ENCODE measurements at places on chromosomes 2 and 18.

- DNase-seq, result peak; percentile 27
Measured at GRCh38 chr2:230575642-230576324, 136.9 kb upstream of the CAB39 start.

GRCh38 chr2:229133155-229133772 lies 137.8 kb downstream of the PID1 start:
- no peak for DNase-seq

GRCh38 chr2:206480620-206481019 lies 37.3 kb downstream of the ADAM23 start:
- no peak for DNase-seq

GRCh38 chr2:150528861-150529801 lies 41.7 kb upstream of the RND3 start:
- no peak for DNase-seq

DNA sequence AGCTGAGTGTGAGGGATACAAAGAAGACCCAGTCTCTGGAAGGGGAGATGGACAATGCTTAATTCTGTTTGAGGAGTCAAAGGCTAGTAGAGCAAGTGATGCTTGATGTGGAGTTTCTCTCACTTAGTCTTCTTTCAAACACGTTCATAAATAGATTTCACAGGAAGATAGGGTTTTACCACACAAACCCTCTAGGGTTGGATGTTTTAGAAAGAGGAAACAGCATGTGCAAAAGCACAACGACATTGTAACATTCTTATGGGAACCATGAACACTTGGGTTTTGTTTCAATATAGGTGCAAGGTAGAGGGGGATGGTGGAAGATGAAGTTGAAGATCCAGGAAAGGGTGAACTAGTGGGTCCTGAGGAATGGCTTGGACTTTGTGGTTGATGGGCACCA lies 10.8 kb upstream of the EFEMP1 start:
- DNase-seq, result no peak

GRCh38 chr2:127280693-127281092 lies 13.3 kb downstream of the ERCC3 start:
- DNase-seq, result no peak

- no peak for DNase-seq
Measured at GRCh38 chr18:66329716-66330115, 274.2 kb downstream of the CDH19 start.

DNA sequence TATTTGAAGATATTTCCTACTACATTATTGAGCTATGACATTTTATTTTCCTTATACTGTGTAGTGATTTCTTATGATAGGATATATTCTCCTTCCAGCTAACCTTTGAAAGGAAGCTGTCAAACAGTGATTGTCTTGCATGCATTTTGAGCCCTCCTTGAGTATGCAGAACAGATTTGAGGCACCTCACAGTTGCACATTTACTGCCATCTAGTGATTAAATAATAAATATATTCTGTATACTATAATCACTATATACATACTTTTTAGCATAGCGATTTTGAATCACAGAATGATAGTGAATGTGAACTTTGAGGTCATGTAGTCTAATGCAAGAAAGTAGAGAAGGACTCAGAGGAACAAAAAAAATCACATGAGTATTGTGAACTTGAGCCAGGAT lies 268.4 kb upstream of the CDH19 start:
- DNase-seq, result no peak

GRCh38 chr18:51151568-51152511 lies 45.6 kb downstream of the MEX3C start:
- DNase-seq, result peak; percentile 91

GRCh38 chr2:55133467-55134315 lies 83.4 kb upstream of the RTN4 start:
- peak; percentile 3 for DNase-seq

DNA sequence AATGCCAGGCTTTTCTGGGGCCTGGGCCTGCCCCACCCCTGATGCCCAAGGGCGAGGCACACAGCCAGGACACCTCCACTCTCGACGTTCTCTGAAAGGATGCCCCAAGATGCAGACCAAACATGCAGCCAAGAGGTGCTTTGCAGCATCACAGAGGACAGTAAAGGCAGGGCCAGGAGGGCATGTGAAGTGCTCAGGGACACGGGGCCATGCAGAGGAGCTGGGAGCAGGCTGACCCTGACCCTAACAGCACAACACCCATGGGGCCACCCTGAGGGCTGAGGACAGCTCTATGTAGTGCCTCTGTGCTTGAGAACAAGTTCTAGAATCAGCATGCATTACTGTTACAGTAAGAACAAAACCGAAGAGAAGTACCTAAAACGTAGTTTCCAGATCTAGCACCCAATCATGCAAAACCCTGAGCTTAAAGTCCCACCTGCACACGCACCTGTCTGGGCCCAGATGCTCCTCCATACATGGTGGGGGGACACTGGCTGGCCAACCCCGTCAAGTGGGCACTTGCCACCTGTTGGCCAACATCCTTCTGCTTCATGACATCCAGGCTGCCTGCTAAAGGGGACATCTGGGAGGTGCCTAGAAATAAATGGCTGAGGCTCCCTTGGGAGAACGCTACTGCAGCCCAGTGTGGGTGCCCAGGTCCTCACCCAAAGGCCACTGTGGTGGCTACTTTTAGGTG lies 15.4 kb downstream of the HS6ST1 start:
- DNase-seq, result no peak

DNA sequence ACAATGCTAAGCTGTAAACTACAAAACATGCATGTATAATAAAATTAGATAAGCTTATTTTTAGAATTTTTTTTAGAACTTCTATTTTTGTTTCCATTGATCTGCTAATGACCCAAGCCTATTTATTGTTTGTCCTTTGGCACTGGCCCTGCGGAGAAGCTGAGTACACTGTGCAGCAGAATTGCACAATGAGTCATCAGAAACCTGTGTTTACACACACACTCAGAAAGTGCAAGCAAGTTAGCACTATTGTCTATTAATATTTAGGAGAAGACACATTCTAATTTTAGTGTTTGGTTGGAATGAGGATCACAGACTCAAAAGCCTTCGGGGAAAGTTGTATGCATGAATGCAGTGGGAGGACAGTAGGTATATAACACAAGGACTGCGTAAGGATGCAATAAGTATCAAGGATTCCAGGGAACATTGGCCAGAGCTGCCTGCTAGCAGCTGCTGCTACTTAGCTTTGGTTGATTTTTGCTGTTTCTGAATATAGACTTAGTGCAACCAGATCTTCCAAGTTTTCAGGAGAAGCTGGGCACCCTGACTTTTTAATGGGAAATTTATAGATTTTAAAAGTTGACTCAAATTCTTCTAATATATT lies 128.2 kb downstream of the KCNH7 start:
- DNase-seq, result no peak

GRCh38 chr2:43207553-43208300 lies 18.7 kb downstream of the ZFP36L2 start:
- DNase-seq, result no peak

DNA sequence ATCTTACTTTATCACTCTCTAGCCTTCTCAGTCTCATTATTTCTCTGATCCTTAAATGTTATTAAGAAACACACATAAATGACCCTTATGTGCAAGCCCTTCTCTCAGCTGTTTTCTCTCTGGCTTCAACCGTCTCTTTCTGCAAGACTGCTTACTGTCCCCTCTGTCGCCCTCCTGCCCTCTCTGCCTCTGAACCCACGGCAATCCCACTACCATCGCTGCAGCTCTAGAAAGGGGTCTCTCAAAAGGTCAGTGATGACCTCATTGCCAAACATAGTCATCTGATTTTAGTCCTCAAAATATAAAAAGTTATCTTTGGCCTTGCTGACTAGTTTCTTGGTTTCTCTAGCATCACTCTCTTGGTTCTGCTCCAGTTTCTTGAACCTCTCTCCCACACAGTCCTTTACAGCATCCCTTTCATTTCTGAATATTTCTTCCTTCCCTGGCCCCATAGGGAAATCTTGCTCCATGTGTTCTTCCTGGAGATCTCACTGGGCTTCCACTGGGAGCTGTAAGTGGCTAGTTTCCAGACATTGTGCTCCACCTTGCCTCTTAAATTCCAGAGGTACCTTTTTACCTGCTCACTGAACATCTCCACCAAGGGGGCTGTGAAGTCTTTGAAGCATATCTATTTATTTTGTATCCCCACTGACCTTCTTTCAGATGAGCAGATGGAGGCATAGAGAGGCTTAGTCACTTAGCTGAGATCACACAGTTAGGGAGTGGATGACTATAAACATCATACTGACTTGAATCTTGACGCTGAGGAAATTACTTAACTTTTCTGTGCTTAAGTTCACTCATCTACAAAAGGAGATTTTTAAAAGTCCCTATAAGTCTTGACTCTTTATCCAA lies 96.2 kb downstream of the PDE1A start:
- DNase-seq, result no peak

DNA sequence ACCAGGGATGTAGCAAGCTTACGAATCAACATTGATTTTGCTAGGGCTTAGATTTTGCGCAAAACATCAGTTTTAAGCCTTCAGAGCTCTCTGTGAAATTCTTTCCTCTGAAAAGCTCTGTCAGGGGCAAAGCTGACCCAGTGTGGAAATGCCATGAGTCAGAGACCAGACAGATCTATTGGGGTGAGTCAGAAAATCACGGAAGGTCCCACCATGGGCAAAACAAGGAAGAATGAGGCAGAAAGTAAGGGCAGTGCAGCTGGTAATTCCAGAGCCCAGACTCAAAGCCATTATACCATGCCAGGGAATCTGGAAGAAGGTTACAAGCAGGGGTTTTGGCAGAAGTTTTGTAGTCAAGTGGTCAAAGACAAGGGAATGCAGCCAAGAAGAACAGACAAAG lies 256.6 kb upstream of the CTAGE1 start:
- no peak for DNase-seq

- DNase-seq, result no peak
Measured at GRCh38 chr18:58177004-58177717, 133.1 kb downstream of the NEDD4L start.

- no peak for DNase-seq
Measured at GRCh38 chr2:239569401-239570090, 168.7 kb upstream of the HDAC4 start.

GRCh38 chr2:86420913-86421312 lies 20.3 kb upstream of the KDM3A start:
- DNase-seq, result no peak

DNA sequence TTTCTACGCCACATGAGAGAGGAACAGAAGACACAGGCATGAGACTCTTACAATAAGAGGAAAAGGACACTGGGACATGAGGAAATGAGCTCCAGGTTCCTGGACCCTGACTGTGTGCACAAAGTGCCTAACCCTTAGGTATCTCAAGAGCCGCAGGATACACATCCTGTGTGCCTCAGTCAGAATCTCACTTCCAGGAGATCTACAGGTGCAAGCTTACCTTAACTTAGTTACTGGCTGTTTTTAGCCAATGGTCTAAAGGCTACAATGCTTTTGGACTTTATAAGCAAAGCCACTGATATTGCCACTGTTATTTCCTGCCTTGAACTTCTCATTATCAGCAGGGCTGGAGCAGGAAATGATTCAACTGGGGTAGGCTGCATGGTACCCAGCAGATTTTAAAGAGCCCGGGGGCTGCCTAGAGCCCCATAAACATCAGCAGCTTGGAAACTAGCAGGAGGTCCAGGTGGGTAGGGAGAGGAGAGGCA lies 254.4 kb downstream of the ZNF521 start:
- DNase-seq, result no peak

DNA sequence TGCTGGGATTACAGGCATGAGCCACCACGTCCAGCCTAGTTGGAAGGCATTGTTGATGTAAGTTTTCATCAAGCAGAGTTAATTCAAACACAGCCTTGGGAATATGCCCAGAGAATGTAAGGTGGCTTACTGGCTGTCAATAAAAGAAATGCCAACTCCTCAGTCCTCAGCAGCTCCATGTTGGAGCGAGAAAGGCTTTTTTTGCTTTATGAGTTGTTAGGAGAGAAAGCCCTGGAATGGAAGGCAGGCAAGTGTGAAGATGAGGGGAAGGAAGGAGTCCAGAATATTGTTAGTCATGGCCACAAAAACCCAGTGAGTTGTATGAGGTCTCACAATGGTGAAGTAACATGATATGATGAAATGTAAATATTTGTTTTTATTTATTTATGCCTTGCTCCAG lies 57.1 kb downstream of the MAP4K4 start:
- no peak for DNase-seq

GRCh38 chr18:9766076-9766481 lies 58.0 kb downstream of the RAB31 start:
- no peak for DNase-seq

GRCh38 chr2:217223222-217223930 lies 363.5 kb upstream of the TNP1 start:
- peak; percentile 20 for DNase-seq

- no peak for DNase-seq
Measured at GRCh38 chr2:217864963-217865772, 137.6 kb downstream of the TNS1 start.

DNA sequence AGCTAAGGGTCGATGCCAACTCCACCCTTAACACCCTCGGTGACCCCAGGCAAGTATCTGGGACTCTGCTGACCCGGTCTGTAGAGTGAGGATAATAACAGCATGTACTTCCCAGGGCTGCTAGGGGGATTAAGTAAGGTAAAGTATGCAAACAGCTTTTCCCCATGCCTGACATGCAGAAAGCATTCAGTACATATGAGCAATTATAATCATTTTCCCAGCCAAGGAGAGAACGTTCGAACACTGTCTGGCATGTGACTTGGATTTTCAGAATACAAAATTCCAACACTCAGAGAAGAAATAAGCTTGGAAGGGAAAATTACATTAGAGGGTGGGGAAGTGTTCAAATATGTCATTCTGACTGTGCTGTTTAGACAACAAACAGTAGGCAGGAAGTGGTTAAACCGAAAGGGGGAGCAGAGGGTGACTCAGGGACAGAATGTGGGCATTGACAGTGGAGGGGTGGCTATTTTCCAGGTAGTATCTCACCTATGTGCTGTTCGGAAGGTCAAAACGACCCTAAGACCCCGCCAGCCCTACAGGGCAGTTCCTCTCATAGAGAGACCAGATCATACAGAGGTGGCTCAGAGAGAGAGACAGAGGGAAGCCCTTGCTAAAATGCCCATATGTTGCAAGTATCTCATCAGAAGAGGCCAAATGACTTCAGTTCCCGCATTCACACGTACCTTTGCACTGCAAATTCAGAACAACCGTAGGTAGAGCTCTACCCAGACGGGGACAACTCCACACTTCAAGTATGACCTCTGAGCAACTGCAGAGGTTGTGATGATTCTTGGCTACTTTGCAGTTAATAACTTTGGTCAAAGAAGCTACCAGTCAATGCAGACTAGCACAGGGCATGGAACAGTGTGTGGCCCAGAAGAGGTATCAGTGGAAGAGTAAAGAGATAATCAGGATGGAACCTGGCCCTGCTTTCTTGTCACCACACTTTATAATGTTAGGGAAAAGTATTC lies 14.8 kb downstream of the ASPRV1 start:
- DNase-seq, result peak; percentile 47
